ENCODE measurements at places on chromosomes 12 and 14. TPM values are rescaled to one million over a fixed set of nuclear protein-coding genes. Genes with fewer than 3 reads are reported as not detected.

AICDA gene
- not detected for total RNA-seq

DNA sequence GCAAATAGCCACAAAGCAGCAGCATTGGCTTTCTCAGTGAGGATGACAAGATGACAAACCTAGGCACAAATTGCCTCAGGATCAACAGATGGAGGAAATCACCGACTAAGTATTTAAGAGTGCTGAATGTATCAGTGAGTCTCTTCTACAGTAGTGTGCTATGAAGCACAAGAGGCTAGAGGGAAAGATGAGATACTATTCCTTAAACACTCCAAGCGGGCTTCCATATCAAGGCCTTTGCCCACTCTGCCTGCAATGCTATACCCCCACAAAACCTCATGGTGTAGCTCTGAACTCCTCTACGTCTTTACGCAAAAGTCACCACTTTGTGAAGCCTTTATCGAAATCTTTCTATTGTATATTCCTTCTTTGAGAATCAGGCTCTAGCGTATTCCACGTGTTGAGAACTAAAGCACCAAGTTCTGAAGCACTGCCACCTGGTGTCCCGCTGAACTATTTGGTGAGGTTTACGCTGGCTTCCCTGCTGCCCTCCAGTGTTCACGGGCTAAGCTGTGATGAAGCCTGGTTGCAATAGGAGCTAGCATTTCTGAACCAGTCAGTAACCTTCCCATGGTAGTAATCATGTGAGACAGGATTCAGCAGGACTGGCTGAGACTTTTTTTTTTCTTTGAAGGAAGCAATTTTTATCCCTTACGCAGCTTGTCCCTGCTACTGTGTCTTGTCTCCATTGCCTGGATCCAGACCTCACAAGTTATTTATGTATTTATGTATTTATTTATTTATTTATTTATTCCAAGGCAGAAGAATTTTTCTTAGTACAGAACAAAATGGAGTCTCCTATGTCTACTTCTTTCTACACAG lies 426.5 kb upstream of the OR4E1 start:
- DNase-seq, result peak; percentile 79

- peak; percentile 85 for DNase-seq
These were observed 21.1 kb upstream of the LGALS3 start for GRCh38 chr14:55107766-55108554.

GRCh38 chr12:6958609-6959057 lies 7.5 kb downstream of the PTPN6 start:
- DNase-seq, result no peak

TESPA1 gene
- not detected for total RNA-seq

DNA sequence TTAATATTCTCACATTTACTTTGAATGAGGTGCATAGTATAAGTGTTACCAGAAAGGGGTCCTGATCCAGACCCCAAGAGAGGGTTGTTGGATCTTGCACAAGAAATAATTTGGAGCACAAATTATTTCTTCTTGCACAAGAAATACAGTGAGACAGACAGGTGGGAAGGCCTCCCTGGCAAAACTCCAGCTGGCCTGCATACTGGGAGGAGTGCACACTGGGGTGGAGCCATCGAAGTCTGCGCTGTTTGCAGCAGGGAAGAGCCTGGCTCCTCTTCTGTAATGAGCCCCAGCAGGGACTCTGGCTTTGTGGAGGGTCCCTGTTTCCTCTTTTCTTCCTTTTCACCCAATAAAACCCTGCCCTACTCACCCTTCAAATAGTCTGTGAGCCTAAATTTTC lies 141.6 kb downstream of the GLT1D1 start:
- DNase-seq, result no peak

NOS1 gene
- total RNA-seq, result 1.8 TPM

PPP1R1A gene
- not detected for total RNA-seq

- DNase-seq, result no peak
These were observed 20.5 kb upstream of the MTERF2 start for GRCh38 chr12:107007411-107007810.

GRCh38 chr12:46134852-46135251 lies 134.0 kb downstream of the SLC38A1 start:
- no peak for DNase-seq

DNA sequence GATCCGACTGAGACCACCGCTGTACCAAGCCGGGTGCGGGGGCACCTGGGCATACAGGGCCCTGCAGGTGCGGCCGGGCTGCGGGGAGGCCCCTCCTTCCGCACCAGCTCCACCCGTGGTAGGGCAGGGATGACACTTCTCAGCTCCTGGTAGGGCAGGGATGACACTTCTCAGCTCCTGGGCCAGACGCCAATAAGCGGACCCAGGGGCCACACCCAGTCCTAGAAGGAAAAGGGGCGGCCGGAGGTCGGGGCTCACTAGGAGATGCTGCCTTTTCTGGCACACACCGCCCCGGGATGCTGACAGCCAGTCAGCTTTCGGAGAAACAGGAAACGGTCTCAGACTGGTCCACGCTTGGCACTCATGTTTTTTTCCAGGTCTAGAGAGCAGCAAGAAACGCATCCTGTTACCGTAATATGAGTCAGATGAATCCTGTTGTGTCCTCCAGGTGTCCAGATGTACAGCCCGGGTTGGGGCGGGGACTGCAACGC lies 34.8 kb downstream of the NFKBIA start:
- peak; percentile 93 for DNase-seq

- DNase-seq, result no peak
These were observed 81.6 kb downstream of the MYRFL start for GRCh38 chr12:69906411-69907216.

KRT72 gene
- not detected for total RNA-seq

- no peak for DNase-seq
These were observed 63.4 kb upstream of the SLCO1C1 start for GRCh38 chr12:20631711-20632110.

GRCh38 chr14:85466678-85467077 lies 63.3 kb upstream of the FLRT2 start:
- no peak for DNase-seq

MYO1A gene
- not detected for total RNA-seq

GRCh38 chr14:78747813-78748212 lies 577.6 kb downstream of the NRXN3 start:
- no peak for DNase-seq

SUPT16H gene
- 118 TPM for total RNA-seq

DNA sequence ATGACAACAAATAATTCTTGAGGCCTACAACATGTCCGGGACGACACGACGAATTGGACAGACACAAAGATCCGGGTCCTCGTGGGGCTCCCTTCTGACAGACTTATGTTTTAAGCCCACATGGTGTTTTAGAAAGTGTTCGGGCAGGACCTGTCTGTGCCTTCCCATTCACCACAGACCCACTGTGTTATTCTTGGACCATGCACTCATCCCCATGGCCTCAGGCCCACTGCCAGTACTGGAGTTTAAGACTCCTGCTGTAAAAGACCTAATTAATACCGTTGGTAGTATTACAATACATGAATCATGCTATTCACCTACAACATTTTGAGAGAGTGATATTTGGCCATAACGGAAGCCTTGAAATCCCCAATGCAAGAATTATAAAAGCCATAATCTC lies 20.0 kb downstream of the SLC15A4 start:
- no peak for DNase-seq

GRCh38 chr14:35331605-35332516 lies 39.7 kb downstream of the PSMA6 start:
- DNase-seq, result peak; percentile 97

- DNase-seq, result no peak
These were observed 144.8 kb upstream of the NAV3 start for GRCh38 chr12:77685901-77686300.

DNA sequence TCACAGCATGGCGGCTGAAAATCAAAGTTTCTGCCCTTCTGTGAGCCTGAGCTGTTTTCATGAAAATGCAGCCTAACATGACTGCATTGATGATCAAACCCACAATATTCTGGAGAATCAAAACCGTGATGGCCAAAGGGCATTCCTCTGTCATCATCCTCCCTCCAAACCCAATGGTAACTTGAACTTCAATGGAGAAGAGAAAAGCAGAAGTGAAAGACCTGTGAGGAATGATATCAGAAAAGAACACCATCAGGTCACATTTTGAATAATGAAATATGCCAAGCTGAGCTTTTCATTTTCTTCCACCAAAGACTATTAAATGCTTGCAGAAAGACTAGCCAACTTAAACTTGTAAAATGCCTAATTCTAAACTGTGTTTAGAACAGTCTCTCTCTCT lies 8.1 kb downstream of the KCNJ8 start:
- DNase-seq, result no peak

- DNase-seq, result no peak
These were observed at the start of gene AHNAK2 for GRCh38 chr14:104977681-104978653. Gene AHNAK2, minus strand, starts transcription at chr14:104978374. Its CDS starts 137 bp downstream, at chr14:104978237.

- DNase-seq, result no peak
These were observed 519.6 kb downstream of the GLT1D1 start for GRCh38 chr12:129372876-129373275.

GRCh38 chr12:62258941-62259630 lies 1.1 kb upstream of the USP15 start:
- no peak for DNase-seq

LRP1-AS gene
- not detected for total RNA-seq
